ENCODE measurements at places on chromosomes 4 and X. TPM values are rescaled to one million over a fixed set of nuclear protein-coding genes. Genes with fewer than 3 reads are reported as not detected.

Gene CLGN
- total RNA-seq: not detected

Gene SORBS2
- total RNA-seq: not detected

Gene ETNPPL
- not detected for total RNA-seq

Gene ADRA2C
- total RNA-seq: not detected

Gene FAM9C
- total RNA-seq: not detected

Gene P2RY4
- 0.75 TPM for total RNA-seq

Gene MAGEA10
- not detected for total RNA-seq

DNA sequence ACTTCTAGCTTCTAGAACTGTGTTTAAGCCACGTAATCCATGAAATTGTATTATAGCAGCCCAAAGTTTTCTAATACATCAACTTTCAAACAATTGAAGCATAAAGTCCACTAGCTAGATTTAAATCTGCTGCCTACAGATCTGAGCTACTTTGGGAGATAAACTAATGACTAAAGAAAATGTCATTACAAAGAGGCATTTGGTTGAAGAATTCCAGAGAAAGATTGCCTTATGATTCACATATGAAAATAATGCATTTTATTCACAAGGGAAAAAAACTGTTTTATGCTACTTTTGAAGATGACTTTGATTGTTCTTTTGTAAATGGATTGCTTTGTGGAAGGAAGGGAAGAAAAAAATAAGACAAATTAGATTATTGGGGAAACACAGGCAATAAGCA, 124.1 kb upstream of the SLIT2 start:
- no peaks in the 10 kb centered on the region for H3K36me3 ChIP-seq
- no peaks in the 10 kb centered on the region for H3K4me1 ChIP-seq
- DNase-seq: no peak
- no peaks in the 10 kb centered on the region for H3K27me3 ChIP-seq

- H3K27ac ChIP-seq: no peak overlapping the region
- H3K27me3 ChIP-seq: no peaks in the 10 kb centered on the region
- H3K4me1 ChIP-seq: no peaks in the 10 kb centered on the region
- no peaks in the 10 kb centered on the region for H3K36me3 ChIP-seq
- no peak overlapping the region for H3K4me3 ChIP-seq
These were observed 420.8 kb downstream of the DTHD1 start for GRCh38 chr4:36702245-36702644.

DNA sequence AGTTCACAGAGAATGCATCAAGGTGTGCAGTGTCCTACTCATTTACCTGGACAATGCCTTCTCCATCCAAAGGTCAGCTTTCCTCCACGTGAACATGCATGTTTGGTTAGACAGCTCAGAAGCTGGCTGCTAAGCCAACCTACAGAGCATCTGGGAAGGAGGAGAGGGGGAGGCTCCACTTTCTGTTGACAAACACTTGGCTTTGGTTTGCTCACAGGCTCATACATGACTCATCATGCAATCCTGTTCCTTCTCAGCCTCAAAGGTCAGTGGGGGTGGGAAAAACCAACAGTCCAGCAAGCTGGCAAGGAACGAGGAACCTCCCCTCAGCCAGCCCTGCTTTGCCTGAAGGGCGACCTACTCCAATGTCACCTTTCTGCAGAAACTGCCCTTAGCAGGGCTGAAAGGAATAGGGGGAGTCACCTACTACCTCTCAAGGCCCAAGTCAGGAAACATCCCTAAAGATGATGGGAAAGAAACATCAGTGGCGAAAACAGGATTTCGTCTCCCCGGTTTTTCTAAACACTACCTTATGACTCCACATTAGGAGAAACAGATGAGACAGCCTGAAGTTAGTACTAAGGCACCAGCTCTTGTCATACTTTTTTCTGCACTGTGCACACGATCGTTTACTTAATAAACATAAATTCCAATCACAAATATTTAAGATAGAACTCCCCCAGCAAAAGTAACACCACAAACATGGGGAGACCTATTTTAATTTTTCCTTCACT, 37.9 kb downstream of the RELL1 start:
- peaks cover 62% of the 10 kb centered on the region for H3K36me3 ChIP-seq
- H3K27me3 ChIP-seq: no peaks in the 10 kb centered on the region
- no peak for DNase-seq
- no peak overlapping the region for H3K27ac ChIP-seq
- no peak overlapping the region for H3K4me3 ChIP-seq
